Left colon (tissue), 2 donors: ENCODE measurements at places on chromosomes 3 and 15.

- peak; percentile 65 for DNase-seq
Measured at GRCh38 chr15:40439960-40440742, 602 bp upstream of the BAHD1 start.

DNA sequence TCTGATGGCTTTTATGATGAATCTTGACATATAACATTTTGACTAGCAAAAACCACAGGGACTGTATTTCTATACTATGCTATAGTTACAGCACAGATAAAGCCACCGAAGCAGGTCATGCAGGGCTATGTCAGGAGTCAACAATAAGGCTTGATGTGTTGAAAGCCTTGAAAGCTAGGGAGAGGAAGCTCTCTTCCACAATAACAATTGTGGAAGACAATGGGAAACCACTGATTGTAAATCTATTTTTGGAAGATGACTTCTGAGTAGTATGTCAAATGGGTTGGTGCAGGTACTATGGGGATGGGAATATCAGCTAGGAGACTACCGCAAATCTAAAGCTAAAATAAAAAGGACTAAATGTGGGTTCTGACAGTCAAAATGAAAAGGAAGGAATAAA lies 4.0 kb upstream of the AQR start:
- DNase-seq = no peak

GRCh38 chr3:44019736-44020135 lies 221.9 kb upstream of the TOPAZ1 start:
- DNase-seq = no peak

DNA sequence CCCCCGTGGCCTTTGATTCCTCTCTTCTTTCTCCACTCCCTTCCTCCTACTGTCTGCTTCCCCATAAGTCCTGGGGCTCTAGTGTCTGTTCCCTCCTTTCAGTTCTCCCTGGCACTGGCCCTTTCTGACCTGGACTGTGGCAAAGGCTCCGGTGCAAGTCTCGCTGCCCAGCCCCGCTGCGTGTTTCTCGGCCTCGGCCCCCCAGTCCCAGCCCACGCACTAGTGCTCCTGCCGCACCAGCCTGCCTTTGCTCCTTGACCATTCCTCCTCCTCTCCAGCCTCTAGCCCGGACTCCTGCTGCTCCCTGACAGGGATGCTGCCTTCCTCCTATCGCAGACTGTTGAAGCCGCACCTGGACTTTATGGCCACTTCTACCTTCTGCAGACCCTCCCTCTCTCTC lies 2.1 kb downstream of the TM6SF1 start:
- DNase-seq = no peak

- DNase-seq = no peak
Measured at GRCh38 chr15:77530576-77530975, 102.1 kb downstream of the LINGO1 start.

- no peak for DNase-seq
Measured at GRCh38 chr3:28008235-28008634, 233.2 kb upstream of the CMC1 start.
